ENCODE measurements at places on chromosomes 5 and 9.
A peak's percentile ranks its signal among the peaks of the same experiment; 100 is the strongest.

DNA sequence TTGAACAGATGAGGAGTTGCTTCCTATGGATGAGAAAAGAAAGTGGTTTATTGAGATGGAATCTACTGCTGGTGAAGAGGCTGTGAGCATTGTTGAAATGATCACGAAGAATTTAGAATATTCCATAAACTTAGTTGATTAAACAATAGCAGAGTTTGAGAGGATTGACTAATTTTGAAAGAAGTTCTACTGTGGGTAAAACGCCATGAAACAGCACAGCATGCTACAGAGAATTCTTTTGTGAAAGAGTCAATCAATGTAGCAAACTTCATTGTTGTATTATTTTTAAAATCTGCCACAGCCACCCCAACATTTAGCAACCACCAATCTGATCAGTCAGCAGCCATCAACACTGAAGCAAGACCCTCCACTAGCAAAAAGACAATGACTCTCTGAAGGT lies 309.1 kb downstream of the SPOCK1 start:
- DNase-seq = no peak

DNA sequence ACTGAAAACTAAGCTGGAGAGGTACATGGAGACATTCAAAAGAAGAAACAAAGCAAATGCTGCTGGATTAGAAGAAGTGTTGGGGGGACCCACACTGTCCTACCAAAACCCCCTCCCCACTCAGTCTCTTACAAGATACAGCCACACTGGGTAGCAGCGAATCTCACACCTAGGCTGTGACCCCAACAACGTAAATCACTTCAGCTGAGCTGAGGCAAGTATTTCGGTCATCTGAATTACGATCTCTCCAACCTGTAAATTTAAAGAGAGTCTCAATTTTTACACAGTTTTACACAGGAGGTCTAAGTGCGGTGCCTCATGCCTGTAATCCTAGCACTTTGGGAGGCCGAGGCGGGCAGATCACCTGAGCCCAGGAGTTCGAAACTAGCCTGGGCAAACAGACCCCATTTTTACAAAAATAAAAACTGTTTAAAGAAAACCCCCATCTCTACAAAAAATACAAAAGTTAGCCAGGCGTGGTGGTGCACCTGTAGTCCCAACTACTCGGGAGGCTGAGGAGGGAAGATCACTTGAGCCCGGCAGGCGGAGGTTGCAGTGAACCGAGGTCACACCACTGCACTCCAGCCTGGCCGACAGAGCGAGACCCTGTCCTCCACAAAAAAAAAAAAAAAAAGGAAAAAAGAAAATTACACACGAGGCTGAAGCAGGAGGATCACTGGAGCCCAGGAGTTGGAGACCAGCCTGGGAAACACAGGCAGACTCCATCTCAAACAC lies 3.4 kb downstream of the CAMSAP1 start:
- no peak for DNase-seq

GRCh38 chr5:80194468-80194867 lies 61.4 kb downstream of the SERINC5 start:
- no peak for DNase-seq

DNA sequence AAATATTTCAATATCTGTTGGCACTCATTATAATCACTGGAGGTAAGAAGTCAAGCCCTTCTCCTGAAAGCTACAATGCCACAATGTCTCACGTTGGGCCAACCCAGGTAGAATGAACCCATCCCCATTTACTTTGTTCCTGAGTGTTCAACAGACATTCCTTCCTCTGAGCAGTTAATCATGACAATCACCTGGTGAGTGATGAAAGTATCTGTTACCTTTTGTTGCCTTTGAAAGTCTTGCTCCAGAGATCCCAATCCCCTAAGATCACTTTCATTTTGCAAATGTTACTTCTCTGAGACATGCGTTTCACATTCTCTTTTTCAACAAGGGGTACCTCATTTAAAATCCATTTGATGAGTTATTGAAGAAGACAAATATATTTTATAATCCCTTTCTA lies 49.3 kb upstream of the MSX2 start:
- DNase-seq = no peak

- peak; percentile 19 for DNase-seq
Observed at GRCh38 chr5:152542741-152543140, 137.7 kb upstream of the NMUR2 start.

DNA sequence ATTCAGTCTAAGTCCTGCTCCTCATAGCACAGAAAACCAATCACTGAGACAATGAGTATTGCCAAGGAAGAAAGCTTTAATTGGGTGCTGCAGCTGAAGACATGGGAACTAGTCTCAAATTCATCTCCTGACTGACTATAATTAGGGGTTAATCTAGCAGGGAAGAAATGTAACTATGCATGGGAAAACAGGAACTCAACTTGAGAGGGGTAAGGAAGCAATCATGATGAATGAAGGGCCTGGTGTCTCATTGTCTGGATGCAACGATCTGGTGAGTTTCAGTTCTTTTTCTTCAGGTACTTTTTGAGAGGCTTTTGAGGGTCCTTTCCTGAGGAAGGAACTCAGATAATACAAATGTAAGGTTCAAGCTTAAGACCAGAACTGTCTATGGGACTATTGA lies 24.0 kb upstream of the OCLN start:
- no peak for DNase-seq

DNA sequence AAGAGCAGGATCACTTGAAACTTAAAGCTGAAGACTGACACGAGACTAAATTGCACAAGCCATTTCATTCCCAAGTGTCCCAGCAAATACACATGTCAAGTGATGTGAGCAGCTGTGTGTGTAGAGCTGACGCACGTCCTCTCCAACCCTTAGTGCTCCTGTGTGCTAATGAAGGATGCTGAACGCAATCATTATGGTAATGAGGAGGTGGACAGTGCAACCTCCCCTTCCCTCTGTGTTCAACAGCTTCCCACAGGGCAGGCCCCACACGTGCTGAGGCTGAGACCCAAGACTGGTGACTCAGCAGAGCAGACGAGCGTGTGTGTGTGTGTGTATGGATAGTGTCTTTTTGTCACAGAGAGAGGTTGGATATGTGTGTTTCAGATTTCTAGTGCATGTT lies 702.1 kb downstream of the SEMA5A start:
- DNase-seq = no peak

- DNase-seq = no peak
Observed at GRCh38 chr9:131690941-131691573, 48.8 kb downstream of the RAPGEF1 start.

GRCh38 chr5:1594357-1595106 lies 70.8 kb upstream of the LPCAT1 start:
- peak; percentile 70 for DNase-seq

DNA sequence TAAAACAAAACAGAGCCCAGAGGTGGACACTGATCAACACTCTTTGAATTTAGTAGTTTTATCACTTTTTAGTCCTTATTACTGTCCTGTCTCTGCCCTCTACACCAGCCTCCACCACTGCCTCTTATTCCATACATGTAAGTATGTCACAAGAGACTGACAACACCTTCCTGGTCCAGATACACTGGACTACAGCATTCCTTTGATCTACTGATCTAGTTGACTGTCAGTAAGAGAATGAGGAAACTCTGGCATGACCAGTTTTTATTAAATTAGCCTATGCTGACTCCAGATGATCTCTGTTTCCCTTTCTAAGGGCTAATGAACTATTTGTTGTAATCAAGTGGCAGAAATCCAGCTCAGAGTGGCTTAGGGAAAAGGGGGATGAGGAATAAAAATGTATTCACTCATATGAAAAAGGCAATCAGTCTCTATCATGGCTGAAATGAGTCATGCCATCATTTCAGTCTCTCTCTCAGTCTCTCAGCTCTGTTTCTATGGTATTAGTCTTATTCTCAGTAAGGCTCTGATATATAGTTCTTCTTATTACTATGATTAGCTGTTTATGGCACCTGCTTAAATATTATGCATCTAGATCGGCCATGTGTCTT lies 5.5 kb downstream of the ARHGEF37 start:
- no peak for DNase-seq

- DNase-seq = no peak
Observed at GRCh38 chr5:150516011-150516410, 8.1 kb downstream of the NDST1 start.

GRCh38 chr9:134171316-134172197 lies 7.2 kb upstream of the RNU6ATAC start:
- DNase-seq = no peak

DNA sequence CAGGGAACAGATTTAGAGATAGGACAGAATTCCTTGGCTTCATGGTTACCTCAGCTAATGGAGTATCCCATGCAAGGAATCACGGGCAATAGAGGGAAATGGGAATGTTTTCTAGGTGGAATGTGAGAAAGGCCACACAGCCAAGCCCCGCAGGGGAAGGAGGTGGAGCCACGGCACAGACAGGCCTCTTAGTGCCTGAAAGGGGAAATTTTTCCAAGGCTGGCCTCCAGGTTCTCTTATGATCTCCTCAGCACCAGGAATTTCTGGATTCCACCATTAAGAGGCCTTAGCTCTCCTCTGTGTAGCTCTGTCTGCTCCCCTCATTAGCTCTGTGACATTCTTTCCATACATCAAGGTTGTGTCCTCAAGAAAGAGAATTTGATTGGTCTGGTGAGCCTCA lies 124.7 kb downstream of the GALNT10 start:
- no peak for DNase-seq

DNA sequence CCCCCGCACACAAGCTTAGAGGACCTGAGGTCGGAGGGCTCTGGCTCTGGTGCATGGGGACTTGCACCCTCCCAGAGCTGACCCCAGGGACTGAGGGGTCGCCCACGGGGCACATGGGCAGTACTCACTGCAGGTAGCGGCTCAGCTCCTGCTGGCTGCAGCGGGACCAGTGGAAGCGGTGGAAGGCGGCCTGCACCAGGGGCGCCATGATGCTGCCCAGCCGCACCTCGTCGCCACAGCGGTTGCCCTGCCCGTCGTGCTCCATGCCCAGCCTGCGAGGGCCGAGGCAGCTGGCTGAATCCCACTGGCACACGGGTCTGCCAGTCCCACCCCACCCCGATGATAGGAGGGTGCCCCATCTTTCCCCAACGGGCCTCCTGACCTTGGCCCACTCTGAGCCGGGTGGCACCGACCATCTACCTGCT lies 93.8 kb downstream of the ZNF354C start:
- no peak for DNase-seq

DNA sequence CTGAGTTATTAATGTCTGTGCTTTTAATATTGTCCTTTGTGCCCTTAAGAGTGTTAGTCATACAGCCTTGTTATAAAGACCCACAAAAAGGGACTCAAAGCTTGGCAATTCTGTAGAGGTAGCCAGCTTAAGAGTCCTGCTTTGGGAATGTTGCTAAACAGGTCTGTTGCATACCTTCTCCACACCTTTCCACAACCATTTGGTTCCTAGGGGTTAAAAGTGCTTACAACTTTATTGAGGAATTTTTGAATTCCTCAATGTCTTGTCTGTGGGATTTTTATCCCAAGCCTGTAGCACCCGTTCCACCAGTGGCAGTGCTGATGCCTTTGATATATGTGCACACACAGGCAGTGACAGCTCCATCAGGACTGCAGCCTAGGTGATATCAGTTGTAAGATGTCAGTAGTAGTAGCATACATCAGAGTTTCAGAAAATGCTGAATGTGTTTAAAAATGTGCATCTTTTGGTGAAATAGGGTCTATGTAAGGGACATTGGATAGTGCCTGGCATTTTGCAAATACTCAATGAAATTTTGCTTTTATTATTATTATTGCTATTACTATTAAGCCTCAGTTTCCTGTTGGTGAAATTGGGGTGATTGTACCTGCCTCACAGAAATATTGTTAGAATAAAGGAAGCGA lies 68.5 kb downstream of the WWC1 start:
- no peak for DNase-seq

DNA sequence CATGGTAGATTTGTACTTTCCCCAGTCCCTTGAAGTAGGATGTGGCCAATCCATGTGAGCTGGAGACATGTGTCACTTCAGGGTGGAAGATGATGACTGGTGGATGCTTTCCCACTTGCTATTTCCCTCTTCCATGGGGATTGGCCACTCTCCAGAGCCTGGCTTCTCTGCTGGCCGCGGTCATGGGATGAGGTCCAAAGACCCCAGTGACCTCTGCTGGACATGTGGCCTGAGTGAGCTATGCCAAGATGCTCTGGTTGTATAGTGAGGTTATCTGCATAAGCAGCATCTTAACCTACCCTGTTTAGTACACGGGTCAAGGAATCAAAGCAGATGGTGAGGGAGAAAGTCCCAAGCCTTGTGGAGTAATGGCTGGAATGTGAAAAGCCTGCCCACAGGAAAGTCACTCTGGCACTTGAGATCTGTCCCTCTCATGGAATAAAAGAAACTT lies 47.1 kb downstream of the SH3PXD2B start:
- no peak for DNase-seq

GRCh38 chr5:148541054-148541835 lies 113.1 kb downstream of the HTR4 start:
- no peak for DNase-seq

- no peak for DNase-seq
Observed at GRCh38 chr9:96782235-96782634, 4.3 kb upstream of the ZNF510 start.

- peak; percentile 82 for DNase-seq
Observed at GRCh38 chr9:88745276-88746001, 210.5 kb downstream of the NXNL2 start.

DNA sequence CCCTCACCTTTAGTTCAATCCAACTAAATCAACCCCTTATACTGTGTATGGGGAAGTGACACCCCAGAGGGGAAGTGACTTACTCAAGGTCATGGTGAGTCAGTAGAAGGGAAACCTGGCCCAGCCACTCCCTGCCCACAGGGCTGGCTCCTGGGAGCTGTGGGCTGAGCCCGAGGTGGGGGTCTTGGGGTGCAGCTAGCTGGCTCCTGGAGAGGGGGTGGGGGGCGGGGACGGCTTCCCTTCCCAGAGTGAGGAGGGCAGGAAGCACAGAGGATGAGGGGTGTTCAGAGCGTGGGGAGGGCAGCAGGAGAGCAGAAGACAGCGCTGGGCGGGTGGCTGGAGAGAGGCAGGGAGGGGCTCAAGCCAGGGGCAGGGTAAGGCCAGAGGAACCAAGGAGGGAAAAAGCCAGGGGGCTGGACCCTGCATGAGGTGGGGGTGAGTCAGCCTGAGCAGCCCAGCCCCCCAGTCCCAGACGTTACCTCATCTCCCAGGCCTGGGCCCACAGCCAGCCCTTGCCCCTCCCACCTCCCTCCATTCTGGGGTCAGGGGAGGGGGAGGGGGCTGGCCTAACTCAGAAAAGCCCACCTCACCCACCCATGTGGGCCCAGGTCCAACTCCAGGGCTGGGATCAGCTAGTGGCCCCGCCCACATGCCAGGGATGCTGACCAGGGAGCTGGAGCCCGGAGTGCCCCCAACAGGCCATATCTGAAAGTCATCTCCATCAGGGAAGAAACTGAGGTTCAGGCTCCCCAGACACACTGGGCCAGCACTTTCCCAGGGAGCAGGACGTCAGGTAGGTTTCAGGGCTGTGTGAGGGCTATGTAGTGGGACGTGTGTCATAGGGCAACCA lies 2.8 kb downstream of the PDLIM7 start:
- no peak for DNase-seq

- DNase-seq = no peak
Observed at GRCh38 chr5:9294793-9295465, 250.9 kb downstream of the SEMA5A start.

DNA sequence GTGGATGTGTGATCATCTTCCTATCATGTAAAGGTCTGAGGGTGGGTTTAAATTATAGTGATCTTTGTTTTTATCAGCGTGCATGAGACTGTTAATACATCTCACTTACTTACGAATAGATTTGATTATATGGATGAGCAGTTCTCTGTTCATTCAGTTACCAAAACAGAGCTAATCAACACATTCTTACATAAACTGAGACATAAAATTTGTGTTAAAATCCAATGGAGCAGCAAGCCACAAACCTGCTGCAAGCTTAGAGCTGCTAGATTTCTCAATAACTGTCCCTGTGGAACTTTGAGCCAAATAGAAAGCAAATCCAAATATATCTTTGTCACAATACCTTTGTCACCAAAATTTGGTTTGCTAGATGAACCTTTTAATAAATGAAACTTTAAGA lies 50.1 kb downstream of the NUDT12 start:
- no peak for DNase-seq

- DNase-seq = no peak
Observed at GRCh38 chr5:83517688-83518085, 46.1 kb downstream of the VCAN start.
